KBM-7 (cell line): ENCODE measurements at places on chromosomes 4 and X.

DNA sequence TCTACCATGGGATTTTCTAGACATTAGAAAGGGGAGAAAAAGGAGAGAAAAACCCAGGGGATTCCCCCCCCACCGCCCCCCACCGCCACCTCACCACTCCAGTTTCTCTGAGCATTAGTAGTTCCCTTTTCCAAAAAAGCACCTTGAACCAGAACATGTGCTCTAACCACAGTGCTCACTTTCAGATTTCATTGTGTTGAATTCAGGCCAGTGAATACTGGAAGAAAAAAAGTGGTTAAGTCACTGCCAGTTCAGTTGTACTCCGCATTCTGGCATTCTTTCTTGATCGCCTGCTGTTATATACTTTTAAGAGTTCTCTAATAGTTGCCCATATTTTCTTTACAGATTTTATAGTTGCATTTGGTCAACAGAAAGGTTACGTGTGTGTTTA, 40.9 kb downstream of the JADE3 start:
- peak; percentile 28 for DNase-seq

DNA sequence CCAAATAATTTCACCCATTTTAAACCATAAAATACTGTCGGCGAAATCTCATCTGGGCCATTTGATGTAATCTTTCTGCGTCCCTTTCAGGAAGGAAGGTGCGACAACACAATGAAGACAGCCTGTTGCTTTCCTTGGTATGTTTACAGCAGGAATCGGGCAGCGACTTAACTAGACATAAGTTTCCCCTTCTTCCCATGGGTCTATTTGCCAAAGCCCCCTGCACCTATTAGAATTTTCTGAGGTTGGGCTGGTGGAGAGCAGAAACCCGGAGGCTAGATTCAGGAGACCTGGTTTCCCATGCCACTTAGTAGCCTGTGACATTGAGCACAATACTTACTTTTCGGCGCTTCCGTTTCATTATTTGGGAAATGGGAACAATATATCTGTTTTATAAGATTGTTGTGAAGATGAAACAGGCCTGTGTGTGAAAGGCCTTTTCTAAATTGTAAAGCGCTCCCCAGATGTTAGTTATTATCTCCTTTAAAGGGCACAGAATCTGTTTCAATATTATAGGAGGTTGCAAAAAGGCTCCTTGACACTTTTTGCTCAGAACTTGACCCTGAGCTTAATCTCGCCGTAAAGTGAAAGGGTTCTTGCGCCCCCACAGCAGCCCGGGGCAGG, 552 bp upstream of the AFF1 start:
- no peak for DNase-seq

DNA sequence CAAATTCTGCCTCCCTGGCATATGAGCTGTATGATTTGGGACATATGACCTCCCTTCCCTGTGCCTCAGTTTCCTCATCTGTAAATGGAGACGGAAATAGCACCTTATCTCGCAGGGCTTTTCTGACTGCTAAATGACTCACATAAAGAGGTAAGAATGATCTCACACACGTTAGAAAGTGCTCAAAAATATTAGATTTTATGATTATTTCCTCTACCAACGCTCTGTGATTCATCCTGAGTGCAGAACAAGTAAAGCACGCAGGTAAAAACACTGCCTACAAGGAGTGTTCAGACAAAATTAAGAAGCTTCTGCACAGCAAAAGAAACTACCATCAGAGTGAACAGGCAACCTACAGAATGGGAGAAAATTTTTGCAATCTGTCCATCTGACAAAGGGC, 21.1 kb downstream of the ACSL1 start:
- no peak for DNase-seq

DNA sequence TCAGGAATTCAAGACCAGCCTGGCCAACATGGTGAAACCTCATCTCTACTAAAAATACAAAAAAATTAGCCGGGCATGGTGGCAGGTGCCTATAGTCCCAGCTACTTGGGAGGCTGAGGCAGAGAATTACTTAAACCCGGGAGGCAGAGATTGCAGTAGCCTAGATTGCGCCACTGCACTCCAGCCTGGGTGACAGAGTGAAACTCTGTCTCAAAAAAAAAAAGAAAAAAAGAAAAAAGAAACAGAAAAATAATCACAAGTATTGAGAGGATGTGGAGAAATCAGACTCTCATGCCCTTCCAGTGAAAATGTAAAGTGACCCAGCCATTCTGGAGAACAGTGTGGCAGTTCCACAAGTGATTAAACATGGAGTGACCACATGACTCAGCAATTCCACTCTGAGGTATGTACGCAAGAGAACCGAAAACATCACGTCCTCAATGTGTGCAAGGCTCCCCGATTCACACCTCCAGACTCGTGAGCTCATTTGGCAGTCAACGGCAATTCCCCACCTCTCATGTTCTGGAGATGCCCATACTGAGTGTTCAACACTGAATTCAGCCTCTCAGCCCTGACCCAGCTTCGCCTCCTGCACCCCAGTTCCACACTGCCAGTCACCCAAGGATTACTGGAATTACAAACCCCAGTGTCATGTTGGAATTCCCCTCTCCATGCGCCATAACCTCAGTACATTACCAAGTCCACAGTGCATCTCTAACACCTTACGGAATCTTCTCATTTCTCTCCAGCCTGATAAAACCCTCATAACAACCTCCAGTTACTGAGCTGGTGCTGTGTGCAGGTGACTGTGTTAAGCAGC, 21.1 kb downstream of the ACOX3 start:
- no peak for DNase-seq

GRCh38 chrX:71563921-71564320, 14.3 kb upstream of the GCNA start:
- DNase-seq = no peak

DNA sequence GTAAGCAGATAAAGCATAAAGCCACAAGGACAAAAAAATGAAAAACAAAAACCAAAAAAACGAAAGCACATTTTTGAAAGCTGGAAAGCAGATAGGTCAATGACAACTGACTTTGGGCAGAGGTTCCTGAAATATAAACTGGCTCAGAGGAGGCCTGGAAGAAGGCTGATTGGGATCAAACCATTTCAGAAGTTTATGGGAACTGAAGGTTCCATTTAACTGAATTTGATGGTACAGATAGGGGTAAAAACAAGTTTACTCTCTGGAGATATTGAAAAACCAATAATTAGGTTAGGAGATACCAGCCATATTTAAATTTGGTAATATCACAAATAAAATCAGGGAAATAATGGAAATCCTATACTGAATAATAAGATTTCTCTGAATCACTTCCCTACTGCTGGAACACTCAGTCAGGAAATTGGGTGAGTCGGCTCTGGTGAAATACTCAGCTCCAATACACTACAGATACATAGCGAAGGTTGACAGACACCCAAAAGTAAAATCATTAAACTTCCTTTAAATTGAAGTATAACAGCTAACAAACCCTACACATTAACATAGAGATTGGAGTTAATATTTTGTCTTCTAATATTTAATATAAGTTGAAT, 1584.3 kb downstream of the STIM2 start:
- no peak for DNase-seq

DNA sequence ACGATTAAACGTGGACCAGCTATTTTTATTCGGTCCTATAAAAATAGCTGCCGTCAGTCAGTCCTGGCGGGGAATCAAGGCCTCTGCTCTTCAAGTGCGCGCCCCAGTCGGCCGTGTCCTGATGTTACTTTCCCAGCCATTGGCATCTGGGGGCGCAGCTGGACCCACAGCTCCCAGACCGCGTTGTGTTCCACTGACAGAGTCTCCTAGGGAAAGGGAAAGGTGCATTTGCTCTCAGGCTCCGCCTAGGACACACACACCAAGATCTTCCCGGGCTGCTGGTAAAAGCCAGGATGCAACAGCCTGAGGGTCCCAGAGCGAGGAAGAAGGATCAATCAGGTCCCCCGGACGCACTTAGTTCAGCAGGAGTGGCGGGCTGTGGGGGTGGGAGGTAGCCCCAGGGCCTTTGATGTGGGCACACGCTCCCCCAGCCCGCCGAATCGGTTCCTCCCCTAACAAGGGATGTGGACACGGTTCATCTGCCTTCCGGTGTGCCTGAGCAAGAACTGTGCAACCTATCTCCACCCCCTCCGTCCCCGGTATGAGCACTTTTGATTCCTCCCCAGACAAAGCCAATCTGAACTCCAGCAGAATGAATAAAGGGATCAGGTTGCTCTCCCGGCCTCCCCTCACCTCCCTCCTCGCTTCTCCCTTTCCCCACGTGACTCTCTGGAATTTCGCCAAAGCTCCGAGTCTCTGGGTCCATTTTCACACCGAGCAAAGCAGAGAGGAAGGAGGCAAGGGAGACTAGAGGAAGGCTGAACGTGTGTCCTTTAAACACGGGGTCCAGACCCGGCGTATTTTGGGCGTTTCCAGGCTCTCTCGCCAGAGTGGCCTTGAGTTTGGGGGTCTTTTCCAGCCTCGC, 626 bp upstream of the FRAS1 start:
- peak; percentile 63 for DNase-seq

GRCh38 chr4:16448241-16448840, 222.1 kb upstream of the TAPT1 start:
- no peak for DNase-seq

- no peak for DNase-seq
Observed at GRCh38 chr4:139972305-139972704, 181.7 kb downstream of the MAML3 start.

DNA sequence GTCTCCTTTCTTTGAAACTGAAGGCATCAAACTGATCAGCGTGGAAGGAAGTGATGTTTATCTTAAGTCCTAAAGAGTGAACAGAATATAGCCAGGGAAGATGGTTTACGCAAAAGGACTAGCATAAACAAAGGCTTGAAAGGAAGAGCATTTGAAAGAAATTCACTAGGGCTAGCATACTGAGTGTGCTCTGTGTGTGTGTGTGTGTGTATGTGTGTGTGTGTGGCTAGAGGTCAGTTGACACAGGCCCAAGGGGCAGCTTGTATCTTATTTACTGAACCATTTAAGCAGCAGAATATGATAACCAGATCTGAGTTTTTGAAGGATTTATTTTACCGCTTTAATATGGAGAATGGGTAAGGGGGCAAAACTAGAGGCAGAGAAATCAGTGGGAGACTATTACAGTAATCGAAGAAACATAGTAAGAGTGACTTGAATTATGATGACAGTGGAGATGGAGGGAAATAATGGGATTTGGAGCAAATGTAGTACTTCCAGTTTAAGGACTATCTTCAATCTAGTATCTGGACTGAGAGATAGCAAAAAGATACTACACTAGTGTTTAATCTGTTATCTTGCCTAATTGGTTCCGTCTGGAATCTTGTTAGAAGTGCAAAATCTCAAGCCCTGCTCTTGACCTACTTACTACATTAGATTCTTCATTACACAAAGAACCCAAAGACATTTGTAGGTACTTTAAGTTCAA, 36.9 kb downstream of the CEP44 start:
- DNase-seq = peak; percentile 8

- no peak for DNase-seq
Observed at GRCh38 chrX:34528081-34528480, 129.0 kb downstream of the TMEM47 start.

GRCh38 chr4:15652191-15652590, 3.0 kb downstream of the FBXL5 start:
- DNase-seq = no peak

GRCh38 chr4:115780835-115781234, 667.4 kb upstream of the NDST4 start:
- DNase-seq = no peak

GRCh38 chrX:67892401-67892800, 348.6 kb downstream of the AR start:
- peak; percentile 69 for DNase-seq

DNA sequence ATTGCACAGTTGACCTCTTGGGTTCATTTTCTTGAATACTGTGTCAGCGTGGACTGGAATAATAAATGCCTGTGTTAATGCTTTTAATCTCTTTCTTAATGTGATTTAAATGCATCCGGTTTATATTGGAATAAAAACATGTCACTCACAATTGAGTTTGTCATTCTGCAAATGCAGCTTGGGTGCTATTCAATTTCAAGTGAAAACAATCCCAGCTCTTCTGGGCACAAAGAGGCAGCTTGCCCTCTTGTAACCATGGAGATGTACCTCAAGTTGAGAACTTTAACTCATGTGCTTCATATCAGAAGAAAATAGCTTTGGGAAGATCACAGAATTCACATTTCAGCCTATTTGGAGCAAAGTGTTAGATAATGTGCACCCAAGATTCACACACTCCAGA, 355.7 kb upstream of the GNPDA2 start:
- no peak for DNase-seq

GRCh38 chr4:35151816-35152572, 1092.3 kb downstream of the ARAP2 start:
- DNase-seq = peak; percentile 9

DNA sequence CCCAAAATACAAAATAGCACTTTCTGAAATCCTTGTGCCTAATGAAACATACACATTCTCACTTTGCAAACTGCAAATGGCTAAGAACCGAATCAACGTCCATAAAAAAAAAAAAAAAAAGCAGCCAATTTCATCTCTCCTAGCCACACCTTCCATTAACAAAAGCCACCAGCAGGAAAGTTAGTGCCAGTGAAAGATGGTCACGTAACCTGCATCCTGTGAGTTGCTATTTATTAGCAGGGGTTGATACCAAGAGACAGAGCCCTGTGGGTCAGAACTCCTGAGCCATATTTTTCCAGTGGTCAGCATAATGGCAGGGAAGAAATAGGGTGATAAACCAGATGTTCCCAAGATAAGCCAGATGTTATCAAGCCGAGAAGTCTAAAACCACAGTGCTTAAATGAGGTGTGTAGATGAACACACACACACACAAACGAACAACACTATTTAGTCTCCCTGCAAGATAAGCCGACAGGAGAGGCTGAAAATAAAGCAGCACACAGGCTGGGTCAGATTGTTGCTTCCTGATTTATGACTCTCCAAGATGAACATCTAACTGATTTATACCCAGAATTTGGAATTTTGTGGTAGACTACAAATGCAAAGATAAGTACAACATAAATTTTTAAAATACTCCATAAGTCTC, 11.5 kb downstream of the PPARGC1A start:
- DNase-seq = no peak
